GM19239 (cell line): ENCODE measurements at places on chromosomes 12 and 14.

- DNase-seq: no peak
These were observed 15.4 kb downstream of the BHLHE41 start for GRCh38 chr12:26109343-26109881.

DNA sequence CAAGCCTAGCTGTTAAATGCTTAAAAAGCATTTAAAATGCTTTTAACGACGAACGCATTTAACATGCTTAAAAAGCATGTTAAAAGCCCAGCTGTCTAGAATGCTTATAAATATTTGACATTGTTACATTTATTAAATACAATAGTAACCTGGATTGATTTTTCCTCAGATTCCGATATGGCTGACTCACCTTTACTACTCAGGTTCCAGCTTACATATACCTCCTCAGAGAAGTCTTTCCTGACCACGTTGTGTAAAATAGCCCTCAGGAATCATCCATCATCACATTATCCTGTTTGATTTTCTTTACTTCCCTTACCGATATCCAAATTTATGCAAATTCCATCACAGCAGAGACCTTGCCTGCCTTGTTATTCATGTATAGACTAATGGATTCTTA is 51.4 kb downstream of the SLC41A2 start:
- DNase-seq: no peak

- no peak for DNase-seq
These were observed 356.2 kb downstream of the NELL2 start for GRCh38 chr12:44519931-44520330.

DNA sequence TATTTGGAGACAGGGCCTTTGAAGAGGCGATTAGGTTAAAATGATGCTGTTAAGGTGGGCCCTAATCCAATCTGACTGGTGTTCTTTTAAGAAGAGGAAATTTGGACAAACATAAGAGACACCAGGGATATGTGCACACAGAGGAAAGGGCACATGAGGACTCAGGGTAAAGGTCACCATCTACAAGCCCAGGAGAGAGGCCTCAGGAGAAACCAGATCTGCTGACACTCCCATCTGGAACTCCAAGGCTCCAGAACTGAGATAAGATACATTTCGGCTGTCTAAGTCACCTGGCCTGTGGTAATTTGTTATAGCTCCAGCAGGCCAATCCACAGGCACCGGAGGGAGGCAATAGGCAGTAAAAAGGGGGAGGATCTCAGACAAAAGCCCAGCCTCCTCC is 48.6 kb downstream of the KICS2 start:
- no peak for DNase-seq

GRCh38 chr12:103969391-103969790 is 3.7 kb downstream of the TDG start:
- DNase-seq: no peak

GRCh38 chr14:94460631-94461416 is 8.2 kb upstream of the SERPINA11 start:
- no peak for DNase-seq

DNA sequence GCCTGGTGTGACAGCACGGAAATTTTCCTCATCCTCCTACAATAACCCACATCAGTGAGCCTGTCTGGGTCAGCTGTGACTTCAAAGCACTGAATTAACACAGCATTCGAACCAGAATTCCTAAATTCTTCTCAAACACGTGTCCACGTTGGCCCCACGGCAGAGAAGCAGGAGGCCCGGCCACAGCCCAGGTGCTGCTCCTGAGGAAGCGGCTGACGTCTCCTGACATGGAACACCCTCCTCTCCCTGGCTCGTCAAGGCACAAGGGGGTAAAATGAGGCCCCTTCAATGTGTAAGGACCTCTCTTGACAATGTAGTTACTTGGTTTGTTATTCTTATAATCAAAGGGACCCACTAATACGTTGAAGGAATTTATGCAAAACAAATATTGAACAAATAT is 156.3 kb upstream of the GSC start:
- no peak for DNase-seq

- DNase-seq: no peak
These were observed 158.4 kb downstream of the C12orf50 start for GRCh38 chr12:87870493-87871460.

DNA sequence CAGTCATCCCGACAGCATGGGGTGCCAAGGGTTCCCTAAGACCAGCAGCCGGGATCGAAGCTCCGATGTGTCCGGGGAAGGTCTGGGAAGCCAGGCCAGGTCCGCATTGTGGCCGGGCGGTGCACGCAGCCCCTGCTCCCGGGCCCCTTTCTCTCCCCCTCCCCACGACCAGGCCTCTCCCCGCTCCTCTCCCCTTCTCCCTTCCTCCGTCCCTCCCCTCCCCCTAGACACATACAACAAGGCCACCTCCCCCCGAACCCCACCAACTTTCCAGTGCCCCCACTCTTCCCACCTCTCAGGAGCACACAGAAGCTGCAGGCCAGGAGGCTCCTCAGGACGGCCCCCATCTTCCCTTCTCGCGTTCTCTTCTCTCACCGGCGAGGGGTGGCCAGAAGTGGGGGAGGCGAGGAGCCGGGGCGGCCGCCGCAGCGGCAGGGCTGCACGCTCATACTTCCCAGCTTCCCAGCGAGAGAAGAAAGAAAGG is 413 bp downstream of the LRP6 start:
- peak; percentile 33 for DNase-seq

GRCh38 chr12:85152311-85152729 is 116.2 kb downstream of the LRRIQ1 start:
- DNase-seq: no peak

- DNase-seq: no peak
These were observed 5.4 kb upstream of the SLC22A17 start for GRCh38 chr14:23358042-23358441.

- DNase-seq: no peak
These were observed 244.2 kb downstream of the CACNA1C start for GRCh38 chr12:2297004-2297403.

- DNase-seq: no peak
These were observed 5.5 kb downstream of the CNTN1 start for GRCh38 chr12:40697566-40698259.

GRCh38 chr12:127328867-127329266 is 938.1 kb upstream of the TMEM132C start:
- no peak for DNase-seq
